ENCODE measurements at places on chromosomes 2 and 18.
A peak's percentile ranks its signal among the peaks of the same experiment; 100 is the strongest.

DNA sequence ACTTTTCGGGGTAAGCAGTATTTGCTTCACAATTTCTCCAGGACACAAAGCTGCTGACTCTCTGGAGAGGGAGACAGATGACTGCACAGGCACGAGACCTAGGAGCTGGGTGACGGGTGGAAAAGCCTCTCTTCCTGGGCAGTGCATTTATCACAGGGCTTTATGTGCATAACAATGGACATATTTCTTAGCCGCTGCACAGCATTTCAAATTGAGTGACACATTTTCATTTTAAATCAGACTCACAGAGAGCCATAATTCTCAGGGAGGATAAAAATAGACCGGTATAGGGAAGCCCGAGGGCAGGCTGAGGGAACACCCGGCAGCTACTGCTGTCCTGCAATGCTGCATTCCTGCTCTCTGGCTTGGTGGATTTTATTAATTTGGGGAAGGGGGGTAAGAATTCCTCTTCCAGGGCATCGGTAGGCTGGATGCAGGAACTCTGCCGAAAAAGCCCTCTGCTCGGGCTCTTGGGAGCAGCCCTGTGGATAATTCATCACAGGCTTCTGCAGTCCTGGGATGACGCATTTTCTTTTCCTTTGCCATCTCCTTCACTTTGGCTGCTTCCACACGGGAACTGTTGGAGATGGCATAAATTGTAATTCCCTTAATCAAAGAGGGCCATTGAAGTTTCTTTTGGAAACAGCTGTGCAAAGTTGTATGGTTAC, 108.1 kb upstream of the ACAA2 start:
- DNase-seq = no peak

- no peak for DNase-seq
These were observed 126.1 kb downstream of the COL6A3 start for GRCh38 chr2:237287872-237288271.

DNA sequence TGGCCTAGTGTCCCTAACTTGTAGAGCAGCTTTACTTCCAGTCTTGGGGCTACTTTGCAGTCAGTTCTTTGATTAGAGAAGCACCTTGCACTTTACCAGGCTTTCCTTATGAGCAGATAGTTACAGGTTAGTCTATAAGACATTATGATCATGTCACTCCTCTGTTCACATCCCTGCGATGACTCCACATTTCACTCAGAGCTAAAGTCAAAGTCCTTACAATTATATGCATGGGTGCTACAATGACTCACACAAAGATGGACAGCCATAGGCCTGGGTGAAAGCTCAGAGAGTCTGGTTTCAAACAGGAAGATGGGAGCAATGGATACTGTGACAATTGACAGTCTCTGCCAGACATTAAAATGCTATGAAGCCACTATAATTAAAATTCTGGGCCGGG, 27.1 kb upstream of the SSB start:
- DNase-seq = no peak

- no peak for DNase-seq
These were observed 129.1 kb upstream of the MMADHC start for GRCh38 chr2:149716687-149717086.

DNA sequence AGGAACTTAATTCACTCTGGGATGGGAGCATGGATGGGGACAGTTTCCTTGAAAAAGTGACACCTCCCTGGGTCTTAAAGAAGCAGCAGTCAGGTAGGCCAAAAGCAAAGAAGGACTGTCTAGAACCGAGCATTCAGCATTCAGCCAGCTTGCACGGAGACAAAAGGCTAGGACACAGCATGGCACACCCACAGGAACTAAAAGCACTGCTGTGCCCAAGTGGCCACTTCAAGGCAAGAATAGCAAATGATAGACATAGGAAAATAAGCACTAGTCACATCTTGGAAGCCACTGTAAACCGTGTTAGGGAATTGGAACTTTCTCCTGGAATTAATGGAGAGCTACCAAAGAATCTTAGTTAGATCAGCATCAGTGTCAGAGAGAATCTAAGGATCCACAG, 47.0 kb downstream of the LRP2 start:
- DNase-seq = no peak

DNA sequence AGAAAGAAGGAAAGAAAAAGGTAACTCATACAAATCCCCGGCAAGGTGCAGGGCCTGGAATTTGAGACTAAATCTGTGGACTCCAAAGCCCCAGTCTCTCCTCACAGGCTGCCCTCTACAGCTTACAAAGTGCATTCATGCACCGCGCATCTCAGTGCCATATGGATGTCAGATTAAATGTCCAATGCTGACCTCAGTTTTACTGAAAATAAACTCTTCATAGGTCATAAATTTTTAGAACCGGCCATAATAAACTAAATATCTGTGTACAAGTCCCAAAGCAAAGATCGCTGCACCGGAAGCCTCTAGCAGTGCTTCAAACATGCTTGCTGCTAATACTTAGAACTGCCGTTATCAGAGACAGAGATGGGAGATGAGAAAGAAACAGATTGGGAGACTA, 17.7 kb downstream of the ST6GAL2 start:
- DNase-seq = peak; percentile 25

DNA sequence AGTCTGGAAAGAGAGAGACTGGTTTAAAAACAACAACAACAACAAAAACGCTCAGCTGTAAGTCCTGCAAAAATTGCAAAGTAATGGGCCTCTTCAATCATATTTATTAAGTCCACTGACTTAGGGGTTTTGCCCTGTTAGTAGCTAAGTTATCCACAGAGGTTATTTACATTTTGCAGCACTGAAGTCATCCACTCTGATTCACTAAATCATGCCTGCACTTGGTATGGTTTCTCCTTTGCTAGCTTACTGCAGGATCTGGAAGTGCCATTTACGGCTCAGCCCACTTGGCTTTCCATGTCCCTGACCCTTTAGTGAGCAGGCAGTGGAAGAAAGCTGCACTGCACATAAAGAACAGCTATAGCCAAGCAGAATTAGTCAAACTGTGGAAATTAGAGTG, 484.4 kb downstream of the NRXN1 start:
- DNase-seq = no peak

DNA sequence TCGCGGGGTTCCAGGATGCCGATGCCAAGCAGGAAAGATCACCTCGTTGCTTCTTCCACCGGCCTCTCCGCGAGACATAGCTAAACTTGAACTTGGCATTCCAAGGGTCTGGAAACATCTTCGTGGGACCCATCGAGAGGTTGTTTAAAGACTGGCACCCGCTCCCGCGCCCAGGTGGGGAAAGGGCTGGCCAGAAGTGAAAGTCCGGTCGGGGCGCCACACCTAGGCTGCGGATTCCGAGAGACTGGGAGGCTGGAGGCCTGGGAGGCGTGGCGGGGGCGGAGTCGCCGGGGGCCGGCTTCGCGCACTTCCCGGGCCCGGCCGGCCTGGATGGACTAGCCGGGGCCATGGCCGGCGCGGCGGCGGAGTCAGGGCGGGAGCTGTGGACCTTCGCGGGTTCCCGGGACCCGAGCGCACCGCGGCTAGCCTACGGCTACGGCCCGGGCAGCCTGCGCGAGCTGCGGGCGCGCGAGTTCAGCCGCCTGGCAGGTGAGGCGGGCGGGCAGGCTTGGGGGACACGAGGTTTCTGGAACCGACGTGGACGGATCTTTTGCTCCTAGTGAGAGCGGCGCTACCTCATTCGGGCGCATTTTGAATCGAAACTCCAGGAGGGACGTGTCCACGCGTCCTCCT, at the start of gene MOCOS:
Gene MOCOS (plus strand): TSS at position 305 of the 633 bp plus-strand sequence. CDS start 43 bp downstream, at position 348.
- DNase-seq = peak; percentile 52

DNA sequence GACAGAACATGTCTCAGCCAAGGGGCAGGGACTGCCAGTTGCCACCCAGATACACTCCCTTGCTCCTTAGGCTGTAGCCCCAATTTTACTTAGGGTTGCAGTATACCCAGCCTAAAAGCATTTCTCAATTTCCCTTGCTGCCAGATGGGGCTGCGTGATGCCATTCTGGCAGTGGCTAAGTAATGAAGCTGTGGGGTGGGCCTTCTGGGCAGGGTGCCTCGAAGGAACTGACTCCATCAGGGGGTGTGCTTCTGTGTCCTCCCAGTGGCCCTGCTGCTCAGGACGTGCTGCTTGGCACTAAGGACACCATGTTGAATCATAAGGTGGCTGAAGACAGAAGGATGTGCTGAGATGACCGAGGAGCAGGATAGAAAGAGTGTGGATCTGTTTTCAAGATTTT, 74.2 kb downstream of the VWA3B start:
- DNase-seq = no peak

- no peak for DNase-seq
These were observed 2.6 kb upstream of the RBM43 start for GRCh38 chr2:151264157-151264825.

DNA sequence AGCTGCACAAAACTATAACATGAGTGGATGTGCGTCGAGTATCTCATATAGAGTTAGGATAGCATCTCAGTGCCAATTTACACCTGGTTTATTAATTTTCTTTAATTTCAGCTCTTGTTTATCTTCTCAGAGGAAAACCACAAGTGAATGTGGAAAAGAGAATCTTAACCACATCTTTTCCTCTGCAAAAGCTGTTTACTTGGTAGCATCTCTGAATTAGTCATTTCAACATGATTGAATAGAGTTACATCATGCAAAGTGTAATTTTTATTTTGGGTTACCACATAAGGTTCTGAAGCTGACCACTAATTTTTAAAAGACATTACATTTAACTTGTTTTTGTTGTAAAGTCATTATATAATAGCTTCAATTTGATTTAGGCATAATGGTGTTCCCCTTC, 83.8 kb upstream of the FAM237A start:
- DNase-seq = peak; percentile 1

GRCh38 chr2:184769686-184770085, 171.4 kb downstream of the ZNF804A start:
- no peak for DNase-seq
